DMS79 (cell line): ENCODE measurements at places on chromosomes 2 and 18.

DNA sequence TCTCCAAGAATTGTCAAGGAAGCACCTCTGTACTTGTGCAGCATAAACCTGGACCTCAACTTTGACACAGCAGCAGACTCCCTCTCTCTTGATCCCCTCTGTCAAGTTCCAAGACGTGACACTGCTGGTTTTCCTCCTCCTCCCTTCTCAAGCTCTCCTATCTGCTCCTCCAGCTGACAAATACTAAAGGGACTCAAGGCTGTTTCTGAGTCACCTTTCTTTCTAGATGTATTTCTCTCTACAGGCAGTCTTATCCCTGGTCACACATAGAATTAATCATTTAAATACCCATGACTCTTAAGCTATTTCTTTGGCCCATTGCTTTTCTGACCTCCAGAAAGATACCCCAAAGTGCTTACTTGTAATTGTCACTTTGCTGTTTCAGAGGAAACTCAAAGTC is 53.5 kb downstream of the SEPTIN10 start:
- DNase-seq, result no peak

DNA sequence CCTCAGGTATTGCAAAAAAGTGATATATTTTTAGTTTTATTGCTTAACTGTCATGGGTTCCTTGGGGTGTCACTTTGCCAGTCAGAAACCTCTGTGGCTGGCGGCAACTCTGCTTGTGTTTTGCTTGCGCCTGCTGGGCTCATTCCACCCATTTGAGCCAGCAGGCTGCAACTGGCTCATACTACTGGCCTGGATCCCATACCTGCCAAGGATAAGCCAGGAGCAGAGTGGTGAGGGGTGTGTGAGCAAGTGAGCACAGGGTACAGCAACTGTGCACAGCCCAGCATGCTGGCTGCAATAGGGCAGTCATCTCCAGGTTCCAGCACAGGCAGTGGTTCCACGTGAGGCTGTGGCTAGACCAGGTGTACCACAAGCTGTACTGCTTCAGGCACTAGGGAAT is 687.5 kb downstream of the NYAP2 start:
- DNase-seq, result no peak

DNA sequence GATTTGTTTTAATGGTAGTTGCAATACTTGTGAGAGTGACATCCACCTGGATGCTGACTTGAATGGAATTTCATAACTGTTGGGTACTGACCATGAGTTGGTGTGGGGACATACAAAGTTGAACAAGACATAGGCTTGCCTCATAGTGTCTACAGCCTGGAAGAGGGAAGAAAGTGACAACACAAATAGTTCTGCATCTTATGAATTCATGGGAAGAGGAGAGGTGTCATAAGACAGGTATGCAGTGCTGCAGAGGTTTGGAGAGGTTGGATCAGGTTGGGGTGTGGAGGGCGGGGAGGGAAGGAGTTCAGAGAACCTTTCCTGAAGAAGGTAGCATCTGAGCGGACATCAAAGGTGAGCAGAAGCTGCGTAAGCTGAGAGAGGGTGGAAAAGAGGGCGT is 44.0 kb downstream of the HRH4 start:
- DNase-seq, result no peak

DNA sequence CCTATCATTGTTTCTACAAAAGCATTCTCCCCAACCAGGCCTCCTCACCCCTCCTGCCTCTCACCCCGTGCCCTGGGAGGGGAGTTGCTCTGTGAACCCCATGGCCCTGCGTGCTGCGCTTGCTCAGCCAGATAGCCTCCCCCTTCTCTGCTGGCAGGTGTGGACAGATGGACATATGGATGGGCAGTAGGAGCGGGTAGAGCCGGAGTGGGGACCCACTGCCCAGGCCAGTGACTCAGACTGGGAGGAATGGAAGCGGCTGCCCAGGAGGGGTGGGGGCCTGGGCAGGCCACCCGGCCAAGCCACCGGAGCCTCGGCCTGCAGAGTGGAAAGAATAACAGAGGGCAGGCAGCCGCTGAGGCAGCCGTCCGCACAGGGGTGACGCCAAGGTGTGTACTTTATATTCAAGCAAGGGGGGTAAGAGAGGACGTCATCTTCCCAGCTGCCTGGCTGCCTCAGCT is 8.7 kb downstream of the CYP26B1 start:
- no peak for DNase-seq

GRCh38 chr2:38601463-38602135 is 1.1 kb downstream of the HNRNPLL start:
- no peak for DNase-seq

- DNase-seq, result no peak
Measured at GRCh38 chr2:234444893-234445292, 52.0 kb downstream of the ARL4C start.

- DNase-seq, result no peak
Measured at GRCh38 chr2:156434461-156435291, 1.5 kb upstream of the GPD2 start.

DNA sequence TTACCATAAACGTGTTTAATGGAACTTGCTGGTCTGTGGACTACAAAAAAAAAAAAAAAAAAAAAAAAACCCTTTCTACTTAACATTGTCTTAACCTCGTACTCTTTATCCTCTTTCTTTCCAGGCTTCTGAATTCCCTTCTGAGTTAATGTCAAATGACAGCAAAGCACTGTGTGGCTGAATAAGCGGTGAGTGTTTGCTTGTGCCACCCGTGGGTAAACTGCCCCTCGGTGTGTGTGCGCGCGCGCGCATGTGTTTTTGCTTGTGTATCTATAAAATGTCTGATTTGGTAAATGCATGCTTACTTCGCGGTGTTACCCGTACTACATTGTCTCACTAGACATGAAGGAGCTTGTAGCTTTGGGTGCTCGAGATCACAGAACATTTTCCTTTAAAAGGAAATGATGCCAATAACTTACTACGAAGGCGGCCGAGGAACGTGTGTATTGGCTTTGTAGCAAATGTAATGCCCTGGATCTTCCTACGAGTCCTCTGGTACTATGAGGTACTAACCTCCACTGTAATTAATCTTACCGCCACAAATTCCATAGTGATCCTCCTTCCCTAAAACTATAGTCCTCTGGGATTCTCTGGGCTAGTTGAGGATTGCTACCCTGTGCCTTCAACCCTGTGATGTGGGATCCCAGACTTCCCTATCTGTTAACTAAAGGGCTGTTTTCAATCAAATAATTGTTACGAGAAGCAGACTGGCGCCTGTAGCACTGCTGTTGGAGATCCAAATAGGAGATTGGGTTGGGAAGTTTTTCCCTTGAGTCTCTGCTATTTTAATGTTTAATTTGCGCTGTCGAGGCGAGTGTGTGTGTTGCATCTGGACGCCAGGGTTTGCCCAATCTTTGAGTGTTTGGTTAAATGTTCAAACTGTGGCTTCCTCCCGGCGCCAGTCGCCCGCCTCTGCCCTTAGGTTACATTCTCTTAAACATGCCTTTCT is 1.1 kb downstream of the ID2 start:
- peak; percentile 14 for DNase-seq

DNA sequence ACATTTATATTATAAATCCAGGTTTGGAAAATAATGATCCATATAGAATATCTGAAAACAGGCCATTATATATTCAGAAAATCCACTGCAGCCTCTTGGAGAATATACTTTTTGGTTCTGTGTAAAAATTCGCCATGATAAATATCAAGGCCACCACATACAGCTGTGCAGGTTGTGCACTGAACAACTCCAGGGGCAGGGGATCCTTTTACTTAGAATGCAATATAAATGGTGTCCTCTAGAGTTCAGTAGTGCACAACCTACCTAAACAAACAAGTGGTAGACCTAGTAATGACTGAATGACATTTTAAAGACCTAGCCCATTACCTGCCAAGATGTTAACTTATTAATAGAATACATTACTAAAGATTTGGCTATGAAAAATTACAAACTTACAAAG is 22.4 kb downstream of the MOGAT1 start:
- DNase-seq, result no peak

GRCh38 chr18:46399303-46399702 is 257.7 kb downstream of the LOXHD1 start:
- no peak for DNase-seq

DNA sequence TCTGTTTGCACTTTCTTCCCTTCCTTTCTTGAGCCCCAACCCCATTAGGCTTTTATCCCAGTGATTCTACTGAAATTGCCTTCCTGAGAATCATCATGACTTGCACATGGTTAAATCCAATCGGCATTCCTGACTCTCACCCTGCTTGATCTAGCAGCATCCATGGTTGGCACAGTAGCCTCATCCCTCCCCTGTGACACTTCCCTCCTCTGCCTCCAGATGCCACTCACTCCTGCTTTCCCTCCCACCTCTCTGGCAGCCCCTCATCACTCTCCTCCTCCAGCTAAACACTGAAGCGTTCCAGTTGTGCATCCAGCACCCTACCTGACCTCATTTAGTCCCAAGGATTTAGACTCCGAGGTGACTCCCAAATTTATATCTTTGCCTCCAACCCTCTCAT is 114.7 kb downstream of the GALNT14 start:
- DNase-seq, result no peak

DNA sequence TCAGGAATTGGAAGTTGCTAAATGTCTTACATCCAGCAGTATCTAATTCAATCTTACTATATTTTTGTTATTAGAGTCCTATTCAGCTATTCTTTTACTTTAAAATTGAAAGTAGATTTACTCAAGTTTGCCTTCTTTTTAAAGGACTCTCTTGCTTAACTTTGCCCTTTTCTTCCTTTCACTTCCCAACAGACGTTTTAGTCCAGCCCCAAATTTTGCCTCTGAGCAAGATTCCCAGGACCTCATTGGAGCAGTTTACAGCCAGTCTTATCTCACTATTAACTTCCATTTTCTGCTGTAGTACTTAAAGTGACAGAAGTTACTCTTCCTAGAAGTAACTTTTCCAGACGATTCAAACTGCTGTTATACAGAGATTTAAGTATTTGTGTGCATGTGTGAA is 1.7 kb upstream of the PRKD3 start:
- no peak for DNase-seq

DNA sequence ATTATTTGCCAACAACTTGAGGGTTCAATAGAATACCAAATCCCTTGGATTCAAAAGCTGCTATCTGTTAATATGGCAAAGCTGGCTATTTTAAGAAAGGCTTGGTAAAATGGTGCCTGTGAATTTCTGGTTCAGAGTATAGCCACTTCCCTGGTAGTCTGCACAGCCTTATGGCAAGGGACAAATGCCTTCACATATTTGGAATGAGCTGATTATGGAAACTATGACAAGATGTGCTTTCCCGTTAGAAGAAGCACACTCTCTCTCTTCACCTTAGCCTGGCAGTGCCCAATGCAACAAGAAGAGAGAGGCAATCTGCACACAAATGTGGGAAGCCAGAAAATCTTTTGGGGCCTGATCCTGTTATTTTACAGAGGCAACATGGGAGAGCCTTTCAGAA is 47.5 kb upstream of the MAP3K20 start:
- DNase-seq, result no peak

- no peak for DNase-seq
Measured at GRCh38 chr2:75311993-75312392, 112.7 kb upstream of the TACR1 start.

DNA sequence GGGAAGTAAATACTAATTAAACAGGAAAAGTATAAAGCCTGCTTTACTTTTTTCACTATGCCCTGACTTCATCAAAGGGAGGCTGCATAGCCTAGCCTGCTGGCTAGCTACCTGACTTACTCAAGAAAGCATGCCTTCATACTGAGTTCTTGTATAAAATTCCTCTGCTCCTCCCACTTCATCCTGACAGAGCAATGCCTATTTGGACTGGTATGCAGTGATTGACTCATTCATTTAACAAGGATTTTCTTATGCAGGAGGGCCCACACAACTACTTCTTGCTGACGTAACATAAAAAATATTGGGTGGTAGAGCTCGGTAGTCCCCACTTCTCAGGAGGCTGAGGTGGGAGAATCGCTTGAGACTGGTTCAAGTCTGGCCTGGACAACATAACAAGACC is 70.5 kb downstream of the PRPF40A start:
- DNase-seq, result no peak

- no peak for DNase-seq
Measured at GRCh38 chr2:196253116-196253480, 81.7 kb upstream of the STK17B start.

GRCh38 chr2:31414601-31415241 is at the start of gene XDH:
TSS of gene XDH (minus strand) at chr2:31414742. CDS start at chr2:31414666, 76 bp downstream.
- no peak for DNase-seq

- no peak for DNase-seq
Measured at GRCh38 chr18:74453642-74454198, 3.4 kb downstream of the DIPK1C start.

GRCh38 chr2:50069454-50069853 is 915.1 kb upstream of the FSHR start:
- no peak for DNase-seq

DNA sequence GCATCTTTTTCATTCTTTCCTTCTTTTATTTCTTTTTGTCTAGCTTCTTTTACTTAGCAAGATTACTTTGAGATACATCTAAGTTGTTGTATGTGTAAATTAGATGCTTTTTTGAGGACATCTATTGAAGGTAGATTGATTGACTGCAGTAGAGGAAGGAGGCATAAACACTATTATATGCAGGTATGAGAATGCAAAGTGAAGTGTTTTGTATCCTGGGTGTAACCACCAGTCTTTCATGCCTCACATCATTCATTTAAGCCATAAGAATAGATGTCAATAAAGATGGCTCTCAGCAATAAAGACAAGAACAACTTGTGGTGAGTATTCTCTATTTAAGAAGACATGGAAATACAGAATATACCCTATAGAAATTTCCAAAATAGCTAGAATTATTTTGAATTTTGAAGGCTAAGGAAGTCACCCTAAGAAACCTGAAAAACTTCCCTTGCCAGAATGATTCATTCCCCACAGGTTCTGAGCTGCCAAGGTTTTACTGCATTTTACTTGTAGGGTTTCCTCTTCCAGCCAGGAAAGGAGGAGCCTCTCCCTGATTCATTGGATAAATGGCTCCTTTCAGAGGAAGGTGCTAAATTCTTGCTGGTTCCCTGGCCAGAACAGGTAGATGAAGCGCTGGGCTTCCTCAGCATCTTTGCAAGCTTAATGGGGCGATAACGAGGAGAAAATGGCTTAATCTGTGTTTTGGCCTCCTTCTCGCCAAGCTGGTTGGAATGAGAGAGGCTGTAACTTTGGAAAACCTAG is 279.8 kb upstream of the SLC14A2 start:
- peak; percentile 17 for DNase-seq

DNA sequence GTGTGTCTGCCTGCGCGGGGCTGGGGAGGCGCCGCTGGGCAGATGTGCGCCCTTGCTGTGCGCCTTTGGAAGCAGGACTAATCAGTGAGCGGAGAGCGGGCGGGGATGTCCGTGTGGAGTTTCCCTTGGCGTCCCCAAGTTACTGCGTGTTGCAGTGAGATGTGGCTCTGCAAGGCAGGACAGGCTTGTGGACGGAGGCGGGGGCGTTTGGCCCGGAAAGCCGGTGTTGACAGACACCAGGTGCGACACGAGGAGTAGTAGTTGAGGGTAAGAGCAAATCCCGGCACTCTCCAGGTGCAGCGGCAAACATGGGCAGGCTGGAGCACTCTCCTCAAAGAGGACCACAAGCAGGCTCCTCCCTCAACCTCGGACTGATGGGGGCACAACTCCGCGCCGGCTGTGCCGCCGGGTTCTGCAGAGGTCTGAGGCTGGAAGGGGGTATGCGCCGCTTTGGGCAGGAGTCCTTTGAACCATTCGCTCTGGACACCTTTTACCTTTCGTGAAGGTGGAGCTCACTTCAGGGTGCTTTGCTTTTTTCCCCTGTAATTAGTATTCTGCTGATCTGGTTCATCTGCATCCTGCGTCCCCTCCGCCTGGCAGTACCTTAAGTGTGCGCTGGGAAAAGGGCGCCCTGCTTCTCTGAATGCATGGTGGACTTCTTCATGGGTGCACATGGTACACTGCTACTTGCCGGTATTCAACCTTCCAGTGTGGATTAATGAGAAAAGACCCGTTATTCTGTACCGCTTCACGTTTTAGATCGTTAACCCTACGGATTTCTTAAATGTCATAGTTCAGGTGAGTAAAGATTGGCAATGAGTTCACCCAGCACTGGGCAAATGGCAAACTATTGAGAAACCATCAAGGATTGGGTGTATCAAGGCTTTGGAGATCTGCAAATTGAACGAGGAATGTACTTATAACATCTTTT is 608 bp downstream of the CDH7 start:
- no peak for DNase-seq
